T-helper 2 cell (primary cell): ENCODE measurements at places on chromosomes 7 and 10.
A peak's percentile ranks its signal among the peaks of the same experiment; 100 is the strongest.

DNA sequence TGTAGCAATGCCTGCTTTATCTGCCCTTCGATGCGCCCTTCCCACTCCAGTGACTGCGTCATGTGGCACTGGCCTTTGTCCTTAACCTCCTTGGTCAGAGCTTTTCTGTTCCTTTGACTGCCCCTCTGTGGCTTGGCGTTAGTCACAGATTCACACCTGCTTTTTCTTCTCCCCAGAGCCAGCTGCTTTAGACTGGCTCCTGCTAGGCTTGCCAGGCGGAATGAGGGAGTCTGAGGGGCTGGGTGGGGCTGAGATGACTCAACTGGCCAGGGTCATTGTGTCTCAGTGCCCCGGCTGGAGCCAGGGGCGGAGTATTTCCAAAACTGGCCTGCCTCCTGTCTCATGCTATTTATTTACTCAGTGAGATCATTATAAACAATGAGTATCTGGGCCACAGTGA is 194.1 kb downstream of the EMX2 start:
- DNase-seq: no peak

DNA sequence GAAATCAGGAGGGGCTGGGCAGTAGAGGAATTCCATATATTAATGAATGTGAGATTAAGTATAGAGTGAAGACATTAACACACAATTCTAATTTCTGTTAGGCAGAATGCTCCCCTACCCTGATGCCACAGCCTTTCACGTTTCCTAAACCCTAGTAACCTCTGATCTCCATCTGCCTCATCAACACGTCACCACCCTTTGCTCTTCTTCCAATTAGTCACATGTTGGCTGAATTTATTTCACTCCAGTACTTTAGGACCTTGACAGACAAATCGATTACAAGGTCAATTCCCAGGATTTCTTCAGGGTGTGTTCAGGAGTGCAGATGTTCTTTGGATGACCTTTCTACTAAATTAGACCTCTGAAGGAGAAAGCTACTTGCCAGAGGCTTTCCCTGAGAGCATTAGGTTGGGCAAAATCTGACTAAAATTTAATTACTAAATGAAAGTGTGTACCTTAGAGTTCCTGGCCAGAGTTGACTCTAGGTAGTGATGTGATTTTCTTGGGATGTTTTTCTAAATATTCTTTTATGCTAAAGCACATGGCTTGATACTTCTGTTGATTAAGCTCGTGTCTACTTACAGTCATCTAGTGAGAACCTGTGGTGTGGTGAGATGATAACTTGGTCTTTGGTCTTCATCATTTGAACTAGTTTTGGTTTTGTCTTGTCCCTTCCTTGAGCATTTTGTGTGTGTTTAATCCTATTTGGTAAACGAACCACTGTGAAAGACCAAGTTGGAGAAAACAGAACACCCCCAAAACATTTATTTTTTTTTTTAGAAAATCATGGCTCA is 12.7 kb downstream of the AGR2 start:
- DNase-seq: peak; percentile 80

GRCh38 chr7:47582764-47583738 is 1.1 kb upstream of the TNS3 start:
- DNase-seq: no peak

DNA sequence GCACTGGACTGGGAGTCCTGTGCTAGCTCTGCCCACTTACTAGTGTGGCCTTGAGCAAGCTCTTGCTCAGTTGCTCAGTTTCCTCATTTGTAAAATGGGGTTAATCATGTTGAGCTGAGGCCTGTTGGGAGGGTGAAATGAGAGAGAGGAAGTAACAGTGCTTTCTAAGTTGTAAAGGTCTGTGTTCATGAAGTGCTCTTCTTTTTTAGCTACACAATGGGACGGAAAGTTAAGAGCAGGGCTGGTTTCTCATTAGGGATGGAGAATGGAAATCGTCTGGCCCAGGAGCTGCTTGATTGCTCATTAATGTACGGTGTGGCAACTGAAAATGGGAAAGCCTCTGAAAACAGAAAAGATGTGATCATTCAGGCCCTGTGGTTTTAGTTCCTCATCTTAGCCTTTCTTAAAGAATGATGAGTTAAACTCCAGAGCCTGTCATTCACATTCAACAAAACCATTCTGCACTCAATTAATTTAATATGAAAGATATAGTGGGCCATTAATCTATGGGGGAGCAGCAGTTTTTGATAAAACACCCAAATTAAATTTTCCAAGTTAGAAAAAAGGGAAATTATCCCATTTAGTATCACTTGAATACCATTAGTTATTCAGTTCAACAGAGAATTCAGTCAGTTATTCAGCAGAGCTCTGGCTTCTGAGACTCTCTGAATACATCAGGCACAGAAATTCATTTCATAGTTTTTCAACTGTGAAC is 60.5 kb downstream of the SH2D4B start:
- no peak for DNase-seq

DNA sequence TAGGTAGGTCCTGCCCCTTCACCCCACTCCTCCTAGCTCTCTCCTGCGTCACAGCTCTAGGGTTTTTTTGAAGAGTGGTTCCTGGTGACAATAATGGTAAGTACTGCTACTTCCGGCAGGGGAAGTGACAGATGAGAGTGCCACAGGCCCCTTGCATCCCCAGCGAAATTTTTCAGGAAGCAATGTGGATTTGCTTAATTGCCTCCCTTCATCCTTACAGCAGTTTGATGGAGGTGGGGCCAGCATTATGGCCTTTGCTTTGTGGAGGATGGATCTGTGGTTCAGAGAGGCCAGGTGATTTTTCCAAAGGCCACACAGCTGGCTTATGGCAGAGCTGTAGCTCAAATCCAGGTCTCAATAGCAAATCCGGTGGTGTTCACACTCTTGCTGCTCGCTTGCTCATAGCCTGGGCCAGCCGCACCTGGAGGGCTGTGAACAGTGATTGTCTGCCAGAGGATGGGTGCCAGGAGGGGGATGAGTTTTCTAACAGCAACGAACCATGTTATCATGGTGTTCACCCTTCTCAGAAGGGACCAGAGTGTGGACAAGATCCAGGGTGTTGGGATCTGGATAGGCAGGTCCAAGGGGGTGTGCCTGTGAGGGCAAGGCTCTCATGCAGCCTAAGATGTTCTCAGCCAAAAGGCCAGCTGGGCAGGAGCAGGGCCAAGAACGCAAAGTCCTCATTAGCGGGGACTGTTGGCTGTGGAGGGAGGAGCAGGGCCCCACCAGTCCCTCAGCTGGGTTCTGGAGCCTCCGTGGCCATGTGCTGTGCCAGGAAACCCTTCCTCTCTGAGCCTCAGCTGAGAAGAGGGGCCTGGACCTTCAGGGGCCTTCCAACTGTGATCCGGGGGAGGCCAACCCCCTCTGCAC is 89.0 kb downstream of the EMX2 start:
- no peak for DNase-seq

DNA sequence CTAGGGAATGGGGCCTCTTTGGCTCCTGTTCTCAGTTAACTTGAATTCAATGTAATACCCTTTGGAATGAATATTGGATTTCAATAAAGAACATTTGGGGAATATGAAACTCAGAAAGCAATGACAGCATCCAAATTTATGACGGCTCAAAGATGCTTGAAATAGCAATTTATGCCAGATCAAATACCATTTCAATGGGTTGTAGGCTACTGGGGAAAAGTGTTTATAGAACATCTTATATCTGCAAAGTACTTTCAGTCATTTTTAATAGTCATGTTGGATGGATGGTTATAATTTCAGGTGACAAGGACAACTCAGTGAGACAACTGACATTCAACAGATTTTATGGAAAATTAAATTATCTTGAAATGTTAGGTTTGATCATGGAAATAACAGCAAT is 772.7 kb downstream of the PHTF2 start:
- DNase-seq: no peak

DNA sequence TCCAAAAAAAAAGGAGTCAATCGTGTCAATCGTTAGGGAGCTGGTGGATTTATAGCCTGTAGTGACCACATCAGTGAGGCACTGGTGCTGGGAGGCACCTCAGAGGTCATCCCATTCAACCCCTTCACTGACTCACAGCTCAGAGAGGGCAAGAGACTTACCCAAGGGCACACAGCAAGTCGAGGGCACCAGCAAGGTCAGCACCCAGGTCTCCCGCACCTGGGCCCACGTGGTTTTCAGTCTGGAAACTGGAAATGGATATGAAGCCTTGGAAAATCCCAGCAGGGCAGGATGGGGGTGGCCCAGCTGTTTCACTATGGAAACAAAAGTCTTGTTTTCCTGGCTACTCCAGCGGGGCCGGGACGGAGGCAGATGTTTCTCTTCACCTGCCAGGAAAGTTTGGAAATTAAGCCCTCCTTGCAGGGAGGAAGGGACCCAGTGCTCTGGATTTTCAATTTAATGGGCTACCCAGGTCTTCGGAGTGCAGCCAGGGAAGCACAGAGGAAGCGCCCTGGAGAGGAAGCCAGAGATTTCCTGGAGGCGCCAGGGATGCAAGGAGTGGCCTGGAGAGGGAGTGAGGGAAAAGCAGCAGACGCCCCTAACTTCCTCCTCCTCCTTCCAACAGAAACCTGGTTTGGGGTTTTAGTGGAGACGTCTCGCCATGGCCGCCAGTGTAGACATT is 157.2 kb upstream of the TNRC18 start:
- DNase-seq: no peak

- DNase-seq: no peak
Measured at GRCh38 chr10:7365027-7365745, 45.6 kb downstream of the SFMBT2 start.
